ENCODE measurements at places on chromosomes 2 and 18. TPM values are rescaled to one million over a fixed set of nuclear protein-coding genes. Genes with fewer than 3 reads are reported as not detected.

DNA sequence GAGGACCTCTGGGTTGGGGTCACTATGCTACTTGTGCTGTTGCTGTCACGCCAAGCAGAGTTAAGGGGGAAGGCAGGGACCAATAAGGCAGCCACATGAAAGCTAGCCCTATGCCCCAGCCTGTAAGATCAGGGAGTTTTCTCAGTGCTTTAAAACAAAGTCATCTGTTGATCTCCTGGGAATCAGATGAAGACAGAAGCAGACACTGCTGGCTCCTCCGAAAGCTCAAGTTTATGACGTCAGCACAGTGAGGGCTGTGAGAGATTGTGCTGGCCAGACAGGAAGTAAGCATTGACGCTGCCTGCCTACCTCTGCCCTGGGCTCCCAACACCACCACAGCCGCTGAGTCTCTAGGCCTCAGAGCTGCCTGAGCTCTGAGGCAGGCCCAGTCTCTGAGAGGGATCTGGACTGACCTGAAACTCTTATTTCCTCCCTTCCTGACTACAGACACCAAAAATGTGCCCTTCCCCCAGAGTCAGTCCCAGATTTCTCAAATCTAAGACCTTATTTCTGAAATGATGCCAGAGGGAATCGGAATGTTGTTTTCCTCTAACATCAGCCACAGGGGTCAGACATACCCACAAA is 118.1 kb upstream of the EPAS1 start:
- no peaks in the 10 kb centered on the region for H3K36me3 ChIP-seq
- peak overlapping the region; percentile 83 for H3K27ac ChIP-seq
- H3K4me1 ChIP-seq: peaks cover 6% of the 10 kb centered on the region
- H3K4me3 ChIP-seq: no peak overlapping the region
- DNase-seq: peak; percentile 55
- no peaks in the 10 kb centered on the region for H3K27me3 ChIP-seq

Gene CFLAR
- total RNA-seq: 207 TPM

DNA sequence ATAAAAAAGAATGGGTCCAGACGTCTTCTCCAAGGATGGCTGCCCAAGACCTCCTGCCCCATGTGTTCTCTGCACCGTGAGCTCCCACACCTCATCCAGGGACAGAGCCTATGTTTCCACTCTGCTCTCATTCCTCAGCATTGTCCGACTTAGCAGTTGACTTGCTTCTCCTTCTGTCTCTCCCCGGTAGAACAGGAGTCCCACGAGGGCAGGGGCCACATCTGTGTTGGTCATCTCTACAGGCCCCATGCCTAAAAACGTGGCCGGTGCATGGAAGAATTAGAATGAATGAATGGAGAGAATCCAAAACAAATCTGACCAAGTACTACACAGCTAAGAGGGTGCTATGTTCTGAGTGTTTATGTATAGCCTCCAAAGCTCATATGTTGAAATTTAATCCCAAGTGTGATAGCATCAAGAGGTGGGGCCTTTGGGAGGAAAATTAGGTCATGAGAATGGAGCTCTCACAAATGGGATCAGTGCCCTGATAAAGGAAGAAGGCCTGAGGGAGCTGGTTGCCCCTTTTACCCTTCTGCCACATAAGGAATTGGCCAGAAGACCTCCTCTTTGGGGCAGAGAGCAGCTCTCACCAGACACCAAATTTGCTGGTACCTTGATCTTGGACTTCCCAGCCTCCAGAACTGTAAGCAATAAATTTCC is 55.9 kb downstream of the FAM178B start:
- H3K36me3 ChIP-seq: no peaks in the 10 kb centered on the region
- H3K4me1 ChIP-seq: no peaks in the 10 kb centered on the region
- H3K27me3 ChIP-seq: no peaks in the 10 kb centered on the region

DNA sequence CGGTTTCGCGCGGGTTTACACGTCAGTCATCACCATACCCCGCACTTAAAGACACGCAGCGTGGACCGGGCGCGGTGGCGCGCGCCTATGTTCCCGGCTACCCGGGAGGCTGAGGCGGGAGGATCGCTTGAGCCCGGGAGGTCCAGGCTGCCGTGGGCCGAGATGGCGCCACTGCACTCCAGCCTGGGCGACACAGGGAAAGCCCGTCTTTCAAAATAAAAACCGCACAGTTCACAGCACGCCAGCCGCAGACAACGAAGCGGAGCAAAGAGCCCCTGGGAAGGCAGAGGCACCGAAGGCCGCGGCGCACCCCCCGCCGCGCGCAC is 328 bp downstream of the DTYMK start:
- H3K4me1 ChIP-seq: peaks cover 9% of the 10 kb centered on the region
- peak overlapping the region; percentile 94 for H3K4me3 ChIP-seq
- no peak for DNase-seq
- H3K36me3 ChIP-seq: no peaks in the 10 kb centered on the region

- H3K4me3 ChIP-seq: no peak overlapping the region
- no peak for DNase-seq
- no peak overlapping the region for H3K27ac ChIP-seq
- no peaks in the 10 kb centered on the region for H3K36me3 ChIP-seq
- H3K4me1 ChIP-seq: no peaks in the 10 kb centered on the region
- no peaks in the 10 kb centered on the region for H3K27me3 ChIP-seq
These were observed 12.9 kb downstream of the TTL start for GRCh38 chr2:112494828-112495227.

Gene SEC11C
- 38.7 TPM for total RNA-seq

Gene CXCR4
- 25.8 TPM for total RNA-seq

GRCh38 chr18:50203801-50204604 is 9.1 kb upstream of the MYO5B start:
- DNase-seq: no peak
- H3K4me1 ChIP-seq: no peaks in the 10 kb centered on the region
- H3K36me3 ChIP-seq: no peaks in the 10 kb centered on the region
- no peak overlapping the region for H3K4me3 ChIP-seq
- no peak overlapping the region for H3K27ac ChIP-seq

DNA sequence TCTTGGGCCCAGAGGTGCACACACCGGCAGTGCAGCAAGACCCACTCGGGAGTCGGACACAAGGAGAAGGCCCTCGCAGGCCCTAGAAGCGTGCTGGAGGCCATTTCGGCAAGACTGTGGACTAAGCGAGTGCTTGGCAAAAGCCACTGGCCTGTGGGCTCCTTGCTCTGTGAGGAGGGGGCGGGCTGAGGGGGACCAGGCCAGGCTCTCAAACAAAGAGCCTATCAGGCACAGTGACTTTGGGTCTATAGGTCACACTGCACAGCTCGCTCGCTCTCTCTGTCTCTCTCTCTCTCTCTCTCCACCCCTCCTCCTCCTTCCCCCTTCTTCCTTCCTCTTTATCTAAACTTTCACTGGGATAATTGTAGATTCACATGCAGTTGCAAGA is 23.6 kb upstream of the ZCCHC2 start:
- no peak overlapping the region for H3K27ac ChIP-seq
- no peak overlapping the region for H3K4me3 ChIP-seq
- H3K36me3 ChIP-seq: no peaks in the 10 kb centered on the region

Gene NPPC
- 0.66 TPM for total RNA-seq

- no peak overlapping the region for H3K4me3 ChIP-seq
- no peaks in the 10 kb centered on the region for H3K4me1 ChIP-seq
- peak overlapping the region; percentile 26 for H3K27ac ChIP-seq
- H3K27me3 ChIP-seq: no peaks in the 10 kb centered on the region
- DNase-seq: no peak
- no peaks in the 10 kb centered on the region for H3K36me3 ChIP-seq
These were observed 32.9 kb upstream of the SPTBN1 start for GRCh38 chr2:54423213-54423612.

DNA sequence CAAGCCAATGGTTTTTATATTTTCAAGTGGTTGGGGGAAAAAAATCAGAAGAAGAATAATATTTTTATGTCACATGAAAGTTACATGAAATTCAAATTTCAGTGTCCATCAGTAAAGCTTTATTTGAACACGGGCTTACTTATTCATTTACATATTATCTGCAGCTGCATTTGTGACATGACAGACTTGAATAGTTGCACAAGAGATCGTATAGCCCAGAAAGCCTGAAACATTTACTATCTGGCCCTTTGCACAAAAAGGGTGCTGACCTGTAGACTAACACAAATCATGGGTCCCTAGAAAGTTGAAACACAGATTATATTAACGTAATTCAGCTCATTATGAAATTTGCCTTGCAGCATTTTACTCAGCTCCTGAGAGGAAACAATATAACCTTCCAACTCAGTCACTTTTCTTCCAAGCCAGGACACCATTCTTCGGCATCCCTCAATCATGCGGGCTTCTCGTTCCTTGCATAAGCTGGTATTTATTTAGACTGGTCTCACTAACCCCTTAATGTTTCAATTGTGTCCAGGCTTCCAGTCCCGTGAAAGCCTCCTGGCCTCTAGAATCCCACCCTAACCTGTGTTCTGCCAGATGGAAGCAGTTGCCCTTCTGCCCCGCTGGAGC is 402.7 kb downstream of the SETBP1 start:
- no peaks in the 10 kb centered on the region for H3K27me3 ChIP-seq
- H3K36me3 ChIP-seq: no peaks in the 10 kb centered on the region
- no peaks in the 10 kb centered on the region for H3K4me1 ChIP-seq
- no peak overlapping the region for H3K27ac ChIP-seq

Gene MBD1
- total RNA-seq: 82.3 TPM
